Central memory CD8-positive, alpha-beta T cell (primary cell): ENCODE measurements at places on chromosomes 4 and X.

DNA sequence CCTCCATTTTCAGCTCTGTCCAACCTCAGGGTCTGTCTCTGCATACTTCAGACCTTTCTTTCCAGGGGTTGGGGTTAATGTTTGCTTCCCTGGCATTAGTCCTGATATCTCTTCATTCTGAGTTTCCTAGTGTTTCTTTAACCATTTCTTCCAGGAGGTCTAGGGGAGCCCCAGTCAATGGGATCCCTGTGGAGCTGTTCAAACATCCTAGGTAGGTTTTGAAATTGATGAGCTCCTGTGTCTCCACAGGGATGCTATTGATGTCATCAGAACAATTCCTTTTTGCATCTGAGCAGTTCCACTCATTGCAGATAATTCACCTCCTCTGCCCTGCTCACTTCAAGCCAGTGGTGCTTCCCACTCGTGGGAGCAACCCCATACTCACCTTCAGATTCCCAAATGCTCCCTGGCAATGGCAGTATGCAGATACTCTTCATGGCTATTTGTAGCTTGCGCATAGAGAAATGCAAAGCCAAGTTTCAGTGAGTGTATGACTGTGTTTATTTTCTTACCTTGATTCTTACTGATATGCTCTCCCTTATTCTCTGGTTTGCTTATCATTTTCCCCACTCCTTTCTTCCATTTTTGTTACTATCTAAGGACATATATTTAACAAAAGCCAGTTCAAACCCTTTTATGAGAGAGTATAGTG, 33.7 kb upstream of the LIMCH1 start:
- H3K4me1 ChIP-seq, result no peaks in the 10 kb centered on the region
- H3K36me3 ChIP-seq, result no peaks in the 10 kb centered on the region
- no peak for DNase-seq
- no peak overlapping the region for H3K4me3 ChIP-seq

DNA sequence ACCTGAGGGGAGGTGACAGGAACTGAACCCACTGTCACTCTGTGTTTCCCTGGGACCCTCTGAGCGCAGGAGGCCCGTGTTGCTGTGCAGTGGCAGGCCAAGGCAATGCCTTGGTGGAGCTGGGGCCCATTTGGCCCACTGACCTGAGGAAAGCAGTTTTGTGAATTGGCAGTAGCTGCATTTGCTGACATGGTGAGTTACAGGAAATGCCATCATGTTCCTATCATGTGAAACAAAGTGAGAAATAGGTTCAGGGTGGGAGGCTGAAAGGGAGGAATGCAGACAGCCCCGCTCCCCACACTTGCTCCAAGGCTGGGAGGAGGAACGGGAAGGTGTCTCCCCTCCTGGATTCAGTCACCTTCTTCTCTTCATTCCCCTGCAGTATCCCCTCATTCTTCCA, 146.1 kb downstream of the PTTG2 start:
- no peak overlapping the region for H3K4me3 ChIP-seq
- peaks cover 17% of the 10 kb centered on the region for H3K4me1 ChIP-seq
- peak overlapping the region; percentile 51 for H3K27ac ChIP-seq
- no peak for DNase-seq
- peaks cover 30% of the 10 kb centered on the region for H3K36me3 ChIP-seq

DNA sequence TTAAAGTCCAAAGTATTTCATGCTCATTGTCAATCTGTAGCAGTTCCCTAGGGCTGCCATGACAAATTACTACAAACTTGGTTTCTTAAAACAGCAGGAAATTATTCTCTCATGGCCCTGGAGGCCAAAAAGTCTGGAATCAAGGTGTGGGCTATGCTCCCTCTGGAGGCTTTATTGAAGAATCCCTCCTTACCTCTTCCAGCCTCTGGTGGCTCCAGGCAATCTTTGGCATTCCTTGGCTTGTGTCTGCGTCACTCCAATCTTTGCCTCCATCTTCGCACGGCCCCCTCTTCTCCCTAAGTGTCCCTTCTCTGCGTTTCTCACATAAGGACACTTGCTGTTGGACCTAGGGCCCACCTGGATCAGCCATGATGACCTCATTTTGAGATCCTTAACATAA, 170.4 kb downstream of the SMIM20 start:
- peaks cover 6% of the 10 kb centered on the region for H3K4me1 ChIP-seq
- peaks cover 13% of the 10 kb centered on the region for H3K27me3 ChIP-seq
- DNase-seq, result no peak
- no peaks in the 10 kb centered on the region for H3K36me3 ChIP-seq

GRCh38 chr4:185836241-185837084, 24.5 kb upstream of the SORBS2 start:
- no peak for DNase-seq
- H3K36me3 ChIP-seq, result no peaks in the 10 kb centered on the region
- H3K27ac ChIP-seq, result no peak overlapping the region
- H3K4me3 ChIP-seq, result no peak overlapping the region
- H3K27me3 ChIP-seq, result peaks cover 11% of the 10 kb centered on the region

GRCh38 chr4:37568489-37568888, 117.7 kb downstream of the RELL1 start:
- no peak for DNase-seq
- H3K4me1 ChIP-seq, result no peaks in the 10 kb centered on the region
- H3K36me3 ChIP-seq, result no peaks in the 10 kb centered on the region
- H3K27me3 ChIP-seq, result no peaks in the 10 kb centered on the region

- no peak overlapping the region for H3K4me3 ChIP-seq
- H3K36me3 ChIP-seq, result no peaks in the 10 kb centered on the region
- no peak overlapping the region for H3K27ac ChIP-seq
Observed at GRCh38 chr4:140233791-140234696, 80.1 kb upstream of the MAML3 start.

DNA sequence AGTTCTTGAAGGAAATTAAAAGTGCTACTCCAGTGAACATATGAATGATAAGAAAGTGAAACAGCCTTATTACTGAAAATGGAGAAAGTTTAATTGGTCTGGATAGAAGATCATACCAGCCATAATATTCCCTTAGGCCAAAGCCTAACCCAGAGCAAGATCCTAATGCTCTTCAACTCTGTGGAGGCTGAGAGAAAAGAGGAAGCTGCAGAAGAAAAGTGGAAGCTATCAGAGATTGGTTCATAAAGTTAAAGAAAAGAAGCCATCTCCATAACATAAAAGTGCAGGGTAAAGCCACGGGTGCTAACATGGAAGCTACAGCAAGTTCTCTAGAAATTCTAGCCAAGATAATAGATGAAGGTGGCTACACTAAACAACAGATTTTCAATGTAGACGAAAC, 85.5 kb upstream of the ATOH1 start:
- no peak for DNase-seq
- H3K36me3 ChIP-seq, result no peaks in the 10 kb centered on the region
- no peaks in the 10 kb centered on the region for H3K27me3 ChIP-seq
- H3K4me1 ChIP-seq, result no peaks in the 10 kb centered on the region

DNA sequence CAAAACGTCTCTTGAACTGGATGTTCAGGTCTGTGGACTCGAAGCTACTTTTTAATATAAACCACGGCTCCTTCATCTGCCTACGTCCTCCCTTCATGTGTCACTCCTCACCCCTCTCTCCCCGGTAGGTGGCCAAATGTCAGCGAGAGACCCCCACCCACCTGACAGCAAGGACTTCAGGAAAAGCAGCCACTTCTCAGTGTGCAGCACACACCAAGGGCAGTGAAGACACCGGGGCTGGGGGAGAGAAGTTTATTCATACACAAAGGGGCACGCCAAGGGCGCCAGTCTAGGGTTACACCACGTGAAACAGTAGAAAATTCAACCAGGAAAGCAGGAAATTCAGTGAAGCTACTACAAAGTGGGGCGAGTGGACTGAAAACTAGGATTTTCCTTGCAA, 181.2 kb downstream of the AFAP1 start:
- peaks cover 6% of the 10 kb centered on the region for H3K36me3 ChIP-seq
- peak overlapping the region; percentile 94 for H3K27ac ChIP-seq
- peak overlapping the region; percentile 20 for H3K4me3 ChIP-seq
- no peak for DNase-seq
- H3K27me3 ChIP-seq, result no peaks in the 10 kb centered on the region
- peaks cover 18% of the 10 kb centered on the region for H3K4me1 ChIP-seq

DNA sequence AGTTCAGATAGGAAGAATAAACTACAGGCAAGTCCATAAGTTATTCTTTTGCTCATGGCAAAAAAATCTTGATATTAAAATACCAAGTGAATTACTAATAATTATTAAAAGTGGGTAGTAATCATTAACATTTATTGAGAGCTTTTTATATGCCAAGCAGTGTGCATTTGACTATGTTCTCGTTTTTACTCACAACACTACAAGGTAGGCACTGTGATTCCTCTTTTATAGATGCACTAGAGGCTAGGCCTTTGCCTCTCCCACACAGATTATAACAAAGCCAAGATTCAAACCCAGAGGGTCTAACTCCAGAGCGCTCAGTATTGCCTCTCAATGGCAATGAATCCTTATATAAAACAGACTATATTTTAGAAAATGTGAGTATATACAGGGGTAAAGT, 254.2 kb downstream of the NAF1 start:
- no peaks in the 10 kb centered on the region for H3K27me3 ChIP-seq
- H3K36me3 ChIP-seq, result no peaks in the 10 kb centered on the region
- DNase-seq, result no peak
- no peak overlapping the region for H3K4me3 ChIP-seq
- no peaks in the 10 kb centered on the region for H3K4me1 ChIP-seq

DNA sequence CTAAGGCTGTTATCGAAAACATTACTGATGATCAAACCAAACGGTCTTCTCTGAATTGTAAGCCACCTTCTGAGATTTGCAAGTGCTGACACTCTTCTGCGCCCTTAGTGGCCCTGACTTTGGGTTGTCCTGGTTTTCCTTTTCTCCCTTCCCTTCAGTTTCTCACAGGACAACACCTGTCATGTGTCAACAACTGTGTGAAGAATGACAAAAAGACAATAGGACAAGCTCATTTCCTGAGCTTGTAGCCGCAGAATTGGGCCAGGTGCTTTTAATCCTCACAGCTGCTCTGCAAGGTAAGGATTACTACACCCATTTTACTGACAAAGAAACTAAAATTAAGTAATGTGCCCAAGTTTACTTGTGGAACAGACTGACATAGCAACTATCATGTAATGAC, 44.9 kb upstream of the TXK start:
- no peaks in the 10 kb centered on the region for H3K27me3 ChIP-seq
- H3K4me1 ChIP-seq, result no peaks in the 10 kb centered on the region
- peaks cover 2% of the 10 kb centered on the region for H3K36me3 ChIP-seq
- DNase-seq, result no peak

DNA sequence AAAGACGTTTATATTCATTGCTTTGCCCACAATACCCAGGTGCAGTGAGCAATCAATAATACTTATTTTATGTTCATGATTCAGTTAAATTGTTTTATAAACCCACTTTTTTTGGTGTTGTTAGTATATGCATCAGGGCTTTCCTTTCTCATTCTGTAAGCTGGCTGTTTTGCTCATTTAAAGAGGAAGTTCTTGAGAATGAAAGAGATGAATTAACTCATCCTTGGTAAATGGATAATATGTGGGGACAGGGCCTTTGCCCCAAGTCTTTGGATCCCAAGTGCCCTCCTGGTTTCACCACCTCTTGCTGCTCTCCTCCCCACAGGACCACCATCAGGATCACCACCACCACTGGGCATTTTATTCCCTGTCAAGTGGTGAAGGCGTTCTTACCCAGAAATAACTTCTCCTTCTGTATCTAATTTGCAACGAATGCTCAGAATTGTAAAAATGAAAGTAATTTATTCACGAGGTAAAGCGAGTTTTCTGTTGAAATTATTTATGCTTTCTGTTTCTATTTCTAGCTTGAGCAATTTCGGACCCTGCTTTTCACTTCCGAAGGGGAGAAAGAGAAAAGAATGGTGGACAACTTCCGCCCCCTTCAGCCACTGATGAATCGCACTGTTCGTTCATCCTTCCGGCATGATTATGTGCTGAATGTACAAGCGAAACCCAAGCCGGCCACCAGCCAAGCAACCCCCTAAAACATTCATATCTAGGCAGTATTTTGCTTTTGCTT, 8.2 kb upstream of the ZRSR2 start:
- peak overlapping the region; percentile 86 for H3K4me3 ChIP-seq
- peaks cover 39% of the 10 kb centered on the region for H3K36me3 ChIP-seq
- H3K27me3 ChIP-seq, result no peaks in the 10 kb centered on the region
- H3K4me1 ChIP-seq, result no peaks in the 10 kb centered on the region

- DNase-seq, result no peak
- no peak overlapping the region for H3K4me3 ChIP-seq
- H3K27me3 ChIP-seq, result no peaks in the 10 kb centered on the region
- no peaks in the 10 kb centered on the region for H3K4me1 ChIP-seq
- no peak overlapping the region for H3K27ac ChIP-seq
Observed at GRCh38 chrX:11010476-11010875, 100.7 kb upstream of the HCCS start.

DNA sequence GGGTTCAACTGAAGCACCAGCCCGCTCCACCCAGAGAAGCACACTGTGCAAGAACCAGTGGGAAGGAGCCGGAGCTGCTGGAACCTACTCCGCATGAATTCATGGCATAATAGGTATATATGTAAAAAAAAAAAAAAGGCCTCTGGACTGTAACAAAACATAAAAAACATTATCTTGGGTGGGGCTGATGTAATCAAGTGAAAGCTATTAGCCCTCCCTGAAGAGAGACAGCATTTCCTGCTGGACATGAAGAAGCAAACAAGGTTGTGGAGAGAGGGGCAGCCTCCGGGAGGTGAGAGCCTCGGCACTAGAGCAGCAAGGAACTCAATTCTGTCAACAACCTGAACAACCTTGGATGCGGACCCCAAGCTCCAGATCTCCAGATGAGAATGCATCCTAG, 50.7 kb downstream of the PLAC1 start:
- no peak overlapping the region for H3K27ac ChIP-seq
- no peaks in the 10 kb centered on the region for H3K36me3 ChIP-seq
- H3K4me1 ChIP-seq, result no peaks in the 10 kb centered on the region
- H3K4me3 ChIP-seq, result no peak overlapping the region

DNA sequence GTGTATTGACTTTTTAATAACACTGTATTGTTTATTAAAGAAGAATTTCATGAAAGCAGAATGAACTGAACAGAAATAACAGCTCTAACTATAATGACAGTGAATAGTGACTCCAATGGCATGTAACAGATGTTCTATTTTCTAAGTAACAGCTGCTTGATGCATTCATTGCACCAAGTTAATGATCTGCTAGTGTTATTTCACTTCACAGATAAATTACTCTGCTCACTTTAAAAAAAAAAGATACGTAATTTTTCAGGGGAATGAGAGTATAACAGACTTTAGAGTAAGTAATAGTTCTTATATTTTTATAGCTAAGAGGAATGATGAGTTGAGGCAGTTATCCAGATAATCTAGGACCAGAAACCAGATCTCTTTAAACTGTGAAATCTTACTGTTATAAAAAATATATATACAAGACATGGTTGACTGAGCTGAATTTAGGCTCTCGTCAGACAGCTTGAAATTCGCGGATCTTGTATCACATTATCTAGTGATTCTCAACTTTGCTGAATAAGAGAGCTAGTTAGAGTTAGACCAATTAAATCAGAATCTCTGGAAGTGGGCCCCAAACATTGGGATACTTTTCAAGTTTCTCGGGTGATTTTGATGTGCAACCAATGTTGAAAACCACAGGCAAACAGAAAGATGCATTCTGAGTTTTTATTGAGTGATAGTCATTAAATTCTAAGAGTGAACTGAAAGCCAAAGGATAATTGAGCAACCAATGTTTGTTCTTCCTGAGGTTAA, 840.7 kb downstream of the DMD start:
- H3K36me3 ChIP-seq, result no peaks in the 10 kb centered on the region
- H3K27ac ChIP-seq, result no peak overlapping the region
- DNase-seq, result no peak
- H3K4me1 ChIP-seq, result no peaks in the 10 kb centered on the region
- H3K4me3 ChIP-seq, result no peak overlapping the region

GRCh38 chr4:67291644-67292043, 253.7 kb downstream of the CENPC start:
- H3K4me3 ChIP-seq, result no peak overlapping the region
- DNase-seq, result no peak
- no peak overlapping the region for H3K27ac ChIP-seq
- no peaks in the 10 kb centered on the region for H3K27me3 ChIP-seq
